Stimulated activated CD4-positive, alpha-beta T cell treated with anti-CD3 and anti-CD28 coated beads, Interleukin-15, amount 100 ng/mL, for 1 hour (primary cell): ENCODE measurements at places on chromosomes 16 and 17.
A peak's percentile ranks its signal among the peaks of the same experiment; 100 is the strongest.

GRCh38 chr16:89261691-89262563, 44.4 kb downstream of the ZNF778 start:
- DNase-seq: no peak

- no peak for DNase-seq
These were observed 63.0 kb upstream of the PVALEF start for GRCh38 chr17:81102352-81102751.

- DNase-seq: no peak
These were observed 2.3 kb downstream of the STX1B start for GRCh38 chr16:31008149-31008548.

DNA sequence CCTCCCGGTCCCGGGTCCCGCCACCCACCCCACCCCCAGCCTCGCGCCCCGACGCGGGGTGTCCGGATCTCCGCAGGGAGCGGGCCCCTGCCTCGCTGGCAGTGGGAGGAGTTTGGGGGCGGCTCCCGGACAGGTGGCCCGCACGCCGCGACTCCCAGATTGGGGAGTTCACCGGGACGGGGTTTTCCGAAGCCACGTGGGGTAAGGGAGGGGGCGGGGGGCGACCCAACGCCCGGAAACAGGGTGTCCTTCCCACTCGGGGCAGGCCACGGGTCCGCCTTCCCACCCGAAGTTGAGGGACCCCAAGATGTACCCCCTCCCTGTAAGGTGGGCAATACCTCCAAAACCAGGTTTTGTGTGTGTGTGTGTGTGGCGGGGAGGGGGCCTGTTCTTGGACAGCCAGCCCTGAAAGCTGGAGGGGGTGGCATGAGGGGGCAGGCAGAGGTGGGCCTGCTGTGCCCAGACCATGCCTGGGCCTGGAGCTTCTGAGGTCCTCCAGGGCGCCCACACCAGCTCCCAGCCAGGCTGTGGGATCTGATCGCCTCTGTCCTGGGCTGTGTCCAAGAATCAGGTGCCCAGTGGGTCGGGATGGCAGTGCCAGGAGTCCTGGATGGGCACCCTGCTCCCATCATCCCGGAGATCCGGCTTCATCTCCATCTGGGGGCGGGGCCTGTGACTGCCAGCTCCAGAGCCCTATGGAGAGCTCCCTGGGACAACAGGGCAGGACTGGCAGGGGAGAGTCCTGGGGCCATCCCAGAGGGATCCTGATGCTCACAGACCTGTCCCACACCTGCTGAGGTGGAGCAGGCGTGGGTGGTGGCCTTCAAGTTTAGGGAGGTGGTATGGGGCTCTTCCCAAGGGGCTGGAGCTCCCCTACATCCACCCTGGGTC, 767 bp downstream of the SYNGR2 start:
- peak; percentile 61 for DNase-seq

DNA sequence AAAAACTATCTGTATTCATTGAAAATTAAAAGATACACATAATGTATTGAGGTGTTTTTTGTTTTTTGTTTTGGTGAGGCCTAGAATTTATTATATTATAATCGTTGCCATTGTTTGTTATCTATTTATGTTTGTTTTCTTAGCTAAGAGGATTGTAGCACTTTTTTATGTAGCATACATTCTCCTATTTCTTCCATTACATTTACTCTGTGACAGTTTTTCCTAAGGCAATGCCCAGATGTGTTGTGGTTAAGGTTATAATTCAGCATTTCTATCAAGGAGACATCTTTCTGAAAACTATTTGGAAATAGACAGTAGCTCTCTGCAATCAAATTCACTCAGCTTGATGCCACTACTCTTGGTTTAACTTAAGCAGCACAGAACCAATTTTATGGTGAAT, 161.6 kb downstream of the PPM1E start:
- DNase-seq: no peak

GRCh38 chr16:65075877-65076276, 46.0 kb downstream of the CDH11 start:
- DNase-seq: no peak

- no peak for DNase-seq
These were observed 3.9 kb downstream of the VPS35L start for GRCh38 chr16:19559242-19559910.

DNA sequence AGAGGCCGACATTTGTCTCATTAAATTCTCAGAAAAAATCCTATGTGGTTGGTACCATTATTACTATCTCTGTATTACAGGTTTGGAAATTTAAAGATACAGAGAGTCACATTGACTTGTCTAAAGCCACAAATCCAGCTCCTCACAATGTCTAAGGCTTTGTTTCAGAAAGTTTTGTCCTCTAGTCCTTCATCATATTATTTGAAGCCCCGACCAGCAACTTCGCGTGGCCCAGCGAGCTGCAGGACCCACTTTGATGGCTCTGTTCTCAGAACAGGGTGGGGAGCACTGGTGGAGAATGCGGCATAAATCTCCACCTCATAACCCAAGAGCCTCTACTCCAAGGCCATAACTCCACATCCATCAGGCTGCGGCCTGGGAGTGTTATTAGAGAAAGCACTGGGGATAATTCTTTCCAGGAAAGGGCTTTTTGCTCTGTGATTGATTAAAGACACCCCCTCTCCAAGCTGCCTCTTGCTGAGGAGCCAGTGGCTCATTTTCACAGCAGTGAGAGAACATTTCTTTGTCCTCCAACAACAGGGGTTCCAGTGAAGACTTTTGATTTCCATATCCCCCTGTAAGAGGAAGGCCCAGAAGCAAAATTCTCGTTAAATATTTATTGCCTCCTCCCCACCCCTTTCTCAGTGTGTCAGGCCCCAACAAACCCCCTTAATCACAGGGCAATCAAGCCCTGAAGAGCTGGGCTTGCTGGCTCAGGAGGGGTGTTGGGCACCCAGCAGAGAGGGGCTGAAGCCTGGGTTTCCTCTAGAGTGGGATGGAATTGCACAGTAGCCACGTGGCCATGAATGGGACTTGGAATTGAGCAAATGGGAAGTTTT, 113.7 kb upstream of the CDH11 start:
- DNase-seq: no peak

GRCh38 chr17:64138441-64138840, 8.5 kb upstream of the ERN1 start:
- DNase-seq: no peak

DNA sequence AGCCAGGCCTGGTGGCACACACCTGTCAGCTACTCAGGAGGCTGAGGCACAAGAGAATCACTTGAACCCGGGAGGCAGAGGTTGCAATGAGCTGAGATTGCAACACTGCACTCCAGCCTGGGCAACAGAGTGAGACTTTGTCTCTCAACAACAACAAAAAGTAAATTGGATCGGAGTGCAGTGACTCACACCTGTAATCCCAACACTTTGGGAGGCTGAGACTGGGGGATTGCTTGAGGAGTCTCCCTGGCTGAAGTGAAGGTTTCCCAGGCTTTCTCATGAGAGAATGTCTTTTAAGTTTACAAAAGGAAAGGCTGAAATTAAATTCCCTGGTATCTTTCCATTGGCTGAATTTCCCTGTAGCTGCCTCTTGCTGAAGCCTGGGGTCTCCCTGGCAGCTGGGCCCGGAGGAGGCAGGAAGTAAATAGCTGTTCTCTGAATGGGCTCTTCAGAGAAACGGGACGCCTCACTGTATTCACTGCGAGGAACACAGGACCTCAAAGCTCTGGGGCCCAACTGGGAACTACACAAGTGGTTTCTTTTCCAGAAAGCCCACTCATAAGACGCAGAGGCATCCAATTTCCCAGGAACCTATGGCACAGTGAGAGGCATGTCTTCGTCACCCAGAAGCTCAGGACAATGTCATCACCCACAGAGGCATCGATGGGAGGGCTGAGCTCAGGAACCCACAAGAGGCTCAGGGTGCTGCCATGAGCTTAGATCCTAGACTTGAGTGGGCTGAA, 77.4 kb upstream of the SMURF2 start:
- DNase-seq: no peak

DNA sequence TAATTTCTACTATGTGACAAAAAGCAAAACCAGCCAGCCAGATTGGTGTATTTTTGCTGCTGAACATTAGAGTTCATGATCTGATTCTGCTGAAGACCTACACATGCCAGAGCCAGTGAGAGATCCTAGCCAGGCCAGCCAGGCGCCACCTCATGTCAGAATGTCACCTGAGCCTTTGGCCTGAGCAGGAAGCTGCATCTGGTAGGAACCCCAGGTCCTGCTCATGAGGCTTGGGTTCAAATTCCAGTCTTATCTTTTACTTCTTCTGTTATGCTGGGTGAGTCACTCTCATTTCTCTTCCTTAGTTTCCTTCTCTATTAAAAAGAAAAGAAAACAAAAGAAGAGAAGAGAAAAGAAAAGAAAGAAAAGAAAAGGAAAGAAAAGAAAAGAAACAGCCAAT, 585.1 kb upstream of the CDH5 start:
- DNase-seq: no peak

GRCh38 chr17:17944743-17945142, 27.5 kb downstream of the TOM1L2 start:
- no peak for DNase-seq

- no peak for DNase-seq
These were observed 352.6 kb downstream of the WWOX start for GRCh38 chr16:78452025-78452555.
